ENCODE measurements at places on chromosomes 2 and 18.

DNA sequence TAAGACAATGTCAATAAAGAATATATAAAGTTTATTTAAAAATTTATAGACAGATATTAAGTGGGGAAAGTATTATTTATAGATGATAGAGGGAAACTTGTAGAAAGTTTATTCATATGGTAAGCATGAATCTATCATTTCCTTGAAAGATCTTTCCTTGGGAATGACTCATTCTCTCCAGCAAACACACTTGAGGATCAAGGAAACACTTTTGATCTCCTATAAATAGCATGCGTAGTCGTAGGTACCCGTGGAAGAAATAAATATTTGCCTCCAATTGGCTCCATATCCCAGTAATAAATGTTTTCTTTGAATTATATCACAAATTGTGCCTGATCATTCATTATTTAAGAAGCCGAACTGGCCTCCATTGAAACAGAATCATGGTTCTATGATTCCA, 483.4 kb downstream of the RNF144A start:
- no peak for DNase-seq

DNA sequence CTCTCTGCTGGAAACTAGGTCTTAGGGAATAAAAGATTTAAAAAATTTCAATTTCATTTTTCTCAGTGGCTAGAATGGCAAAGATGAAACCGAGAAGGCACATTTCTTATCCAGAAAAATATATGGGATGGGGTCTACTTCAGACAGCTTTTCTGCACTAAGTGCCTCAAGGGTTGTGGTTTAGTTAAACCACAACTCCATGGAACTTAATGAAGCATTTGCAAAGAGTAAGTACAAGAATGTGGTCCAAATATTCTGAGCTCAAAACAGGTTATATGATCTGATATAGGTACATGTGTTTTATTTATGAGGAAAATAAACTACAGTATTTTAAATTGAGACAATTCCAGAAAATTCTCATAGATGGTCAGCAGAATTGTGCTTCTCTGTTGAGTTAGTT, 101.8 kb upstream of the FZD5 start:
- no peak for DNase-seq

- no peak for DNase-seq
Observed at GRCh38 chr2:173028141-173028540, 47.5 kb upstream of the MAP3K20 start.

- DNase-seq, result no peak
Observed at GRCh38 chr2:191836853-191837769, 9.8 kb downstream of the CAVIN2 start.

DNA sequence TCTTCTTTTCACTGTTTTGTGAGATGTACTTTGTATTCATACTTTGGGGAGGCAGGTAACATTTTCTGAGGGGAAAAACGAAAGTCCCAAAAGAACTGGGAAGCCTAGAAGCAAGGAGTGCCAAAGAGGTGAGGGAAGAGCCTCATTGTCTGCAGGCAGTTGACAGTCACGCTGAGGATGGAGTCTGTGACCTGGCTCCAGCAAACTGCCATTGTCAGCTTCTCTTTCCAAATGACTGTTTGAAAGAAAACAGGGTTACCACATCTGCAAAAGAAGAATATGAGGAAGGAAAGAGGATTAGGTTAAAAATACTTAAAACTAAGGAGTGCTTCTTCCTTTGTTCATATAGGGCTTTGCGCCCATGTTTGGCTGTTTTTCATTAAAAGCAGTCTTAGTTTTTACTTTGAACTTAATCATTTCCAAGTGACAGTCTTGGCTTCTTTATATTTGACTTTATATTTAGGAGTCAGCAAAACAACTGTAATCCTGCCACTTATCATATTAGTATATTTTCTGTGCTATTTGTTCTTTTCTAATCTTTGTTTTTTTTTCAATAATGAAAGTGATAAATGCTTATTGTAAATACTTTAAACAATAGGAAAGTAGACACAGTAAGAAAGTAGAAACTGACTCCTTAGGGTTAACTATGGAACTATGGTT, 35.0 kb downstream of the CERS6 start:
- DNase-seq, result peak; percentile 80

- DNase-seq, result no peak
Observed at GRCh38 chr18:60865801-60866200, 467.4 kb upstream of the CDH20 start.
